Stimulated activated naive B cell treated with anti-CD40 and anti-IgM and Interleukin-4, amounts not matched to agents 10 μg/mL and 1 μg/mL and 100 μg/mL, for 72 hours (primary cell): ENCODE measurements at places on chromosomes 3 and 15.
A peak's percentile ranks its signal among the peaks of the same experiment; 100 is the strongest.

- H3K27me3 ChIP-seq, result no peaks in the 10 kb centered on the region
- H3K36me3 ChIP-seq, result peaks cover 14% of the 10 kb centered on the region
- peak overlapping the region; percentile 96 for H3K4me3 ChIP-seq
- peak overlapping the region; percentile 97 for H3K27ac ChIP-seq
- no peak for DNase-seq
These were observed 476 bp downstream of the IP6K2 start for GRCh38 chr3:48716508-48716981.

DNA sequence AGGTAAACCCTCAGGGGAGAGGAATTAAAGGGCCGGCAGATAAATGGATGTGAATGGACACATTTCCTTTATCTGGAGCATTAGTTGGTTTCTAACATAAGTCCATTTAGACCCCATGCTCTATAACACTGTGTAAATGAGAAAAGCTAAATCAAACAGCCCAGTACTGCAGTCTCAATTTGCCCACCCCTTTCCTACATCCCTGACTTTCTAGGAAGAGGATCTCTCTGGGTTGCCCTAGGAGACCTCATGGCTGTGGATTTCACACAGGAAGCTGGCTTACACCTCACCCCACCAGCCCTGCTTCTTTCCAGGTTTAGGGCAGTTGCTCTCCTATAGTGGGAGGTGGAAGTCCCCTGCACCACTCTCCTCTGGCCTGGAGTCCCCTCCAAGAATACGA lies 126.2 kb downstream of the CLSTN2 start:
- H3K27me3 ChIP-seq, result no peaks in the 10 kb centered on the region
- H3K36me3 ChIP-seq, result no peaks in the 10 kb centered on the region
- no peaks in the 10 kb centered on the region for H3K4me1 ChIP-seq
- no peak overlapping the region for H3K27ac ChIP-seq

GRCh38 chr15:63815796-63816533 lies 17.8 kb downstream of the HERC1 start:
- peaks cover 24% of the 10 kb centered on the region for H3K36me3 ChIP-seq
- peaks cover 42% of the 10 kb centered on the region for H3K4me1 ChIP-seq
- H3K27me3 ChIP-seq, result no peaks in the 10 kb centered on the region
- peak overlapping the region; percentile 33 for H3K27ac ChIP-seq
- no peak overlapping the region for H3K4me3 ChIP-seq

DNA sequence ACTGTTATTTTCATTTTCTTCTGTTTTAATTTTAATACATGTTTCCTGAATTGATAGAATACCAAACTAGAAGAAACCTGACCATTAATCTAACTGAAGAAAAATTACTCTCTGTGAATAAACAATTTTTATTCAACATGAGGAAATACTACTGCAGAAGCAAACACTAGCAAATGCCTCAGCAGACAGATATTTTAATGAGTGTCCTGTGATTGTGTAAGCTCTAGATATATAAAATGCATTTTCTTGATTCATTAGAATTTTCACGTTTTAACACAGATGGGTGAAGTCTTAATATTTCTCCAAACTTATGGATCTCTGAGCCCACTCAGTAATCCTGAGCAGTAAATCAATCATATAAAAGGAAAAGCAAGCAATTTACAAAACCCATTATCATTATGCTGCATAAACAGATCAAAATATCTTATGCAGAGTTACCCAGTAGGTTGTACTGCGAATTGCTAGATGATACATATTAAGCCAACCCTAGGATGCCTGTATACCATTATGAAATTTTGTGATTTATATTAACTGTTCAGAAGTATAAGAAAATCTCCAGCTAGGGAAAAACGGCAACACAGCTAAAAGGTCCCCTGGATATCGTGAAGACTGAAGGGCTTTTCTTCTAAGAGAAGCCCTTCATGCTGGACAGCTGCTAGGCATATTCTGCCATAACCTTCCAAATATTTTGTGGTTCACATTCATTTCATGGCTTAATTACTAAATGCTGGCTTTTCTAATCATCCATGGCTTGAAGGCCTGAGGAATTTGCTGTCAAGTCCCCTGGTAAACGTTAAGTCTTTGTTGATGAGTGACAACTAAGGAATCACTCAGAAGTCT lies 157.7 kb upstream of the TGFBR2 start:
- no peaks in the 10 kb centered on the region for H3K36me3 ChIP-seq
- no peaks in the 10 kb centered on the region for H3K27me3 ChIP-seq
- H3K4me3 ChIP-seq, result no peak overlapping the region
- H3K27ac ChIP-seq, result no peak overlapping the region
- DNase-seq, result no peak

- no peak overlapping the region for H3K4me3 ChIP-seq
- no peak for DNase-seq
- H3K27me3 ChIP-seq, result peaks cover 11% of the 10 kb centered on the region
- no peak overlapping the region for H3K27ac ChIP-seq
These were observed 78.1 kb downstream of the CLDN11 start for GRCh38 chr3:170496868-170497140.
